ENCODE measurements at places on chromosomes 7 and 10.
A peak's percentile ranks its signal among the peaks of the same experiment; 100 is the strongest.

DNA sequence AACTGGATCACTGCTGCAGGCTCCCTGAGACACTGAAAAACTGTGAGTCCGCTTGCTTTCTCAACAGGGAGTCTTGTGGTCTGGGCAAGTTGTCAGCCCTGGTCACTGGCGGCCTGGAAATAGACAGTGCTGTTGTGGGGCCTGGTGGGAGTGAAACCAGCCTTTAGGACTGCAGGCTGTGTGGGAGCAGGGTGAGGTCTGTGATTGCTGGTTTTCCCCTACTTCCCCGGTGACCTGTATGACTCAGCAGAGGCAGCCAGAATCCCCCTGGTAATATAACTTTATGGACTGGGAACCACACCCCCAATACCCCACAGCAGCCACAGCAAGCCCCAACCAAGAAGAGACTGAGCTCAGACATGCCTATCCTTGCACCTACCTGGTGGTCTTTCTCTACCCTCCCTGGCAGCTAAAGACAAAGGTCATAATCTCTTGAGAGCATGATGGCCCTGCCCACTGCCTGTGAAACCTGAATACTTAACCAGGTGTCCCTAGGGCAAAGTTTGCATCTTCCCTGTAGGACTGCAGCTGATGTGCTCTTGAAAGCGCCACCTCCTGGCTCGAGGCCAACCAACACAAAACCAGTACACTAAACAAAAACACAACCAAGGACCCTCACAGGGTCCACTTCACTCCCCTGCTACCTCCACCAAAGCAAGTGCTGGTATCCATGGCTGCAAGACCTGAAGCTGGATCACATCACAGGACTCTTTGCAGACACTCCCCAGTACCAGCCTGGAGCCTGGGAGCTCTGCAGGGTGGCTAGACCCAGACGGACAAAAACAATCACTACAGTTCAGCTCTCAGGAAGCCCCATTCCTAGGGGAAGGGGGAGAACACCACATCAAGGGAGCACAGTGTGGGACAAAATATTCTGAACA lies 7.2 kb upstream of the ADAM22 start:
- no peak for DNase-seq

DNA sequence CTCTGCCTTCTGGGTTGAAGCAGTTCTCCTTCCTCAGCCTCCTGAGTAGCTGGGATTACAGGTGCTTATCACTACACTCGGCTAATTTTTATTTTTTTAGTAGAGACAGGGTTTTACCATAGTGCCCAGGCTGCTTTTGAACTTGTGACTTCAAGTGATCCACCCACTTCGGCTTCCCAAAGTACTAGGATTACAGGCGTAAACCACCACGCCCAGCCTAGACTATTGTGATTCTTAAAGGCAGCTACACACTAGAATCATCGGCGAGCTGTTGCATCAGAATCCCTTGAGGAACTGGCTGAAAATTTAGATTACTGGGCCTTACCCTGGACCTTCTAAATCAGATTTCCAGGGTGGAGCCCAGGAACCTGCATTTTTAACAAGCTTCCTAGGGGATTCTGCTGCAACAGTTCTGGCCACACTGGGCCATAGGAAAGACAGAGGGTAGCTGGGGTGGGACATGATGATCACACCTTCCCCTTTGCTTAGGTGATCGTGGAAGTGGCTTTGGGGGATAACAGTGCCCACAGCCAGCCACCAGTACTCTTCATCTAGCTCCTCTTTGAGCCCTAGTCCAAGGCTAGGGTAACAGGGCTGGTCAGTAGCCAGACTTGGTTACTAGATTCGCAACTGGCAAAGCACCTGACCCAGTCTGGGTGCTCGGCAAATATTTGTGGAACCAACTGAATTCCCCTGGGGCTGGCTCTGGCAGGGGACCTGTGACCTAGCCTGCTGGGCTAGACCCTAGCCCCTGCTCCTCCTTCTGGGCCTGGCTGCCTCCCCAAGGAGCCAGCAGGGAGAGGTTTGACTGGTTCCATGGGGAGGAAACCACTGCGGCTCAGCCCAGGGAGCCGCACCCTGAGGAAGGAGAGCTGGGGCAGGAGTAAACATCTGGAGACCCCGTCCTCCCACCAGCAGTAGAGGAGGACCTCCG lies 67.1 kb upstream of the DUSP5 start:
- no peak for DNase-seq

GRCh38 chr7:50416527-50417182 lies 33.5 kb downstream of the FIGNL1 start:
- DNase-seq, result no peak

DNA sequence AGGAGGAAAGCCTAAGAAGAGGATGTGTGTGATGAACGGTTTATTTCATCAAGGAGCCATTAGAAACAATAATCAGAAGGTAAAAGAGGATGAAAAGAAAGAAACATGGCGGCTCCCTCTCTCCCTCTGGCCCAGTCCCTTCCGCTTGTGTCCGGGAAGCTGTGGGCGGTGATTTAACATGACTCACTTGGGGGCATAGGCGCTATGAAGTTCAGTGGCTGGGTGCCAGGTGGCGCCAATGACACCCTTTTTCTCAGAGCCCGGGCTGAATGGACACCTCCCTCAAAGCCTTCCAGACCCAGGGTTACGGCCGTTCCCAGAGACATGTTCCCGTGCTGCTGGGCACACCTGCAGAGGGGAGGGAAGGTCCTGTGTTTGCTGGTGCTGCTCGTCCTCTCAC lies 244.0 kb downstream of the SKAP2 start:
- DNase-seq, result no peak

- DNase-seq, result peak; percentile 65
These were observed 33.3 kb upstream of the XPNPEP1 start for GRCh38 chr10:109956454-109957091.

GRCh38 chr7:104972500-104972899 lies 41.5 kb upstream of the KMT2E start:
- peak; percentile 95 for DNase-seq

GRCh38 chr10:133096616-133097269 lies 9.0 kb downstream of the ADGRA1 start:
- DNase-seq, result no peak

DNA sequence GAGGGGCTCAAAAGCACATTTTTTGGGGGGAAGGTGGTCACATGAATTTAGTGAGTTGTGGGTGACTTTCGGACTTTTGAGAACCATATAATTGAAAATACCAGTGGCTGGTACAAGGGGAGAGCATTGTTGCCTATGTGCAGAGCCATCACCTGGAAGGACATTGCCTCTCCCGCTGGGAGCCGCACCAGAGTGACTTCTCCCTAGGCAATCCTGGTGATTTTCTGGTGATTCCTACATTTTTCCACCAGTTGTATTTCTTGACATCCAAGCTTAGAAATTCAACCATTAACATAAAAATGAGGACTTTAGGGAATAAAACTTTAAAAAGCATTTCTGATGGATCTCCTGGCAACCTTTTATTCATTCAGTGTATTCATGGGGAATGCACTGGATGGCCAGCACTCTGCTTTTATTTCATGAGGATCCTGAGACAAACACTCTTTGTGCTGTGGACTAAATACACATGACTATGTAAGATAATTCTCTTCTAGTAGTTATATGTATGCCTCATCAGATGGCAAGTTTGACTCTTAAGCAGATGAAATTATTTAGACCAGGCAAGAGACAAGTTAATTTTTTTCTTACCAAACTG lies 41.8 kb upstream of the MKI67 start:
- DNase-seq, result no peak
